ENCODE measurements at places on chromosomes 5 and 9. TPM values are rescaled to one million over a fixed set of nuclear protein-coding genes. Genes with fewer than 3 reads are reported as not detected.

Gene CD14
- total RNA-seq, result 7.0 TPM

Gene ZBED3
- 2.6 TPM for total RNA-seq

Gene GCNT4
- 2.0 TPM for total RNA-seq

Gene GSN
- total RNA-seq, result 103 TPM

Gene PCDHGB4
- total RNA-seq, result not detected

DNA sequence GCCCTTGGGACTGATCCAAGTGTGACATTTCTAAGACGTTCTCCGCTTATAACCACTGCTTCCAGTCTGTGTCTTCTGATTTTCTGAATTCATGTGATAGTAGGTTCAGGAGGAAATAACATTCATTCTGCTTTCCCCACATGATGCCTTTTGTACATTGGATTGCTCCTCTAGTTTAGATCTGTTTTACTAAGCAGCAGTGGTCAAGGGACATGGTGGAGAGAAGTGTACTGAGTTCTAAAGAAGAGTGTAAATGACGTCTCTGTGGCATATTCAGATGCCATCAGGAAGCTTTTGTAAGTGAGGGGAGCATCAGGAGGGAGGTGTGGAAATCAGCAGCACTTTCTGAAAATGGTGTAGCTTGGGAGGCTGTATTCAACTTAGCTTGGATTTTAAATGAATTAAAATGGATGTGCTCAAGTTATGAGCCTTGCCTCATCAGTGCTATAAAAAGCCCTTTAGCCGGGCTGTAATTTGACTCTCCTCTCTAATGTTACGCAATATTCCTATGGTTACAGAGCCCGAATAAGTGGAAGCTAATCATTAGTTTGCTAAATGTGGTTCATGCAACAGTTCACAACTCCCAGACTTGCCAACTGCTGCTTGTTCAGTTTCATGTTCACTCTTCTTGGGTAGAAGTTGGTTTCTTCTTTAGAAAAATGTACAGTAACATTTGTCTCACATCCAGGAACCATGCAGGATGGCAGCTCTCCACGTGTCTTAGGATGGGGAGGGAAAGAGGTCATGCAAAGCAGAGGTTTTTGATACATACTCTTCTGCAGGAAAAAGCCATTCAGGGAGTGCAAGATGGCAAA lies 281.3 kb downstream of the ARHGAP26 start:
- DNase-seq, result no peak

GRCh38 chr5:147567917-147568598 lies 58.2 kb upstream of the DPYSL3 start:
- no peak for DNase-seq

DNA sequence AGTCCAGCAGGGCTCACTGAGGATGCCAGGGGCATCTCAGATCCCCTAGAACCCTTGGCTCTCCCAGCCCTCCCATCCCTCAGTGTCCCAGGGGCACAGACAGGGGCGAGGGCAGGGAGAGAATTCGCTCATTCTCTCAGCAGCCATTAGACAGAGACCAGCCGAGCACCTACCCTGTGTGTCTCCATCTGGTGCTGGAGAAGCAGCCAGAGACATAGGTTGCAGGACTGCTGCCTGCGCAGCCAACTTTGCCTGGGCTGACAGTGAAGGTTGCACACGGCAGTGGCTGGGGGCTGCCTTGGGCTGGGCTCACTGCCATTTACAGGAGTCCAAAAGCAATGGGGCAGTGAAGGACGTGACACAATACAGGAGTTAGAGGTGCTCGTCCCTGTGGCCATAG lies 60.9 kb downstream of the OLFM1 start:
- no peak for DNase-seq

DNA sequence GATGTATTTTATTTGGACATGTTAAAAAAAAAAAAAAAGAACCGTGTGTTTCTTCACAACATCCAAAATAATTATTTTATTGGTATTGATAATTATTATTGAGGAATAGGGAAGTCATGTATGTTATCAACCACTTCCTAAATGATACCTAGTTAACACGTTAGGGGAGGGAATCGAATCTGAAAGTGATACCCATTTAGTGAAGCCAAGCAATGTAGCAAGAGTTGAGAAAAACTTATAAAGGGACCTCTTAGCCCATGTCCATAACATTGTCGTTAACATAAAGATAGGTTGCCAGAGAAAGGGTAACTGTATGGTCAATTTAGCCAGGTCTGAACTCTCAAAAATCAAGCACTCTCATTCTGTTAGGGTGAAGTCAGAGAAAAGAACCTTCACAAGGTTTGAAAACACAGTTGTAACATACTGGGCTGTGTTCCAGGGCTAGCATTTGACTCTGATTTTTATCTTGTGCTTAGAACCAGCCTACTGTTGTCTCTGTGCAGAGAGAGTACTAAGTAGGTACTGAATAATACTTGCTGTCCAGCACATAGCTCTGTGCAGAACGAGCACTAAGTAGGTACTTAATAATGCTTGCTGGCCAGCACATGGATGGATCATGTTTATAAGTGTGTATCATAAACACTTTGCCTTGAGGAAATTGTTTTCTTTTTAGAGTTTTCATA lies 60.4 kb downstream of the GHR start:
- DNase-seq, result no peak

DNA sequence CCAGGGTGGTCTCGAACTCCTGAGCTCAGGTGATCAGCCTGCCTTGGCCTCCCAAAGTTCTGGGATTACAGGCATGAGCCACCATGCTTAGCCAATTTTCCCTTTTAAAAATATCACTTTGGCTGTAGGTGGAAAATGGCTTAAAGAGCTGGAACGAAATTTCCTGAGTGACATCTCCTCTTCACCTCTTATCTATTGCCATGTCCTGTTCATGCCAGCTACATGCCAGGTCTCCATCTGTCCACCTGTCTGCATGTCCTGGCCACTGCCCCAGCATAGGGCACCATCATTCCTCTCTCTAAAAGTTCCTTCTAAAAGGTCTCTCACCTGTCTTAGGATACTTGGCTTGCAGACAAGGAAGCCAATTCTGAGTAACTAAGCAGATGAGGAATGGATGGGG lies 2.8 kb upstream of the GRK6 start:
- no peak for DNase-seq

- DNase-seq, result no peak
Observed at GRCh38 chr5:172594867-172595466, 46.1 kb upstream of the NEURL1B start.

All from natural killer cell (primary cell).